ENCODE measurements at places on chromosomes 4 and X.

DNA sequence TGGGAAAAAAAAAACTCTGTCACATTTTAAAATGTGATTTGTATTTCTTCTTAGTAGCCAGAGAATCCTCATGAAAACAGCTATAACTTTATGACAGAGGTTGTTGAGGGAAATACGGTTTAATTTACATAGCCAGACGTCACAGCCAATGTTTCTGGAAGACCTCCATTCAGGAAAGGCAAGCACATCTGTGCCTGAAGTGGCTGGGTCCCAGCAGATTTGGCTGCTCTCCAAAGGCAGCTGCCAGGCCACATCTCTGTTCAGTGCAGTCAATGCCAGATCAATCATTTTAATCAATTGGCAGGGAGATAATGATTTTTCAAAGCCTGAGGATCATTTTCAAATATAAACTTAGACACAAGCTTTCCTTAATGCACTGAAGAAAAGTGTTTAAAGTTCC is 86.5 kb upstream of the ZIC3 start:
- no peak for DNase-seq

DNA sequence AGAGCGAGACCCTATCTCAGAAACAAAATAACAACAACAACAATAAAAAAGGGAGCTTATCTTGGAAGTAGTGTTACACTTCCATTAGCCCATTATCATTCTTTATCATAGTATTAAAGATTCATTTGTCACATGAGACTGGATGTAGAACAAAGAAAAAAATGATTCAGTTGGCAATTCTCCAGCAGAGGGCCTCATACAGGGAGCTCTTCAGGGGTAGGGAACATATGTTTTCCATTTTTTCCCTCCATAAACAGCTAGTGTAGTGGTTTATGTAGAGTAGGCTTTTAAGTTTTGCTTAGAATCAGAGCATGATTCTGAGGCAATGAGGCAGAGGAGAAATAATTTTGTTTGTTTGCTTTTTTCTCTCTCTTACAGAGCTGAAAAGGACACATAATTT is 5.8 kb downstream of the CPE start:
- no peak for DNase-seq

GRCh38 chr4:4843635-4844291 is 15.7 kb upstream of the MSX1 start:
- no peak for DNase-seq

GRCh38 chrX:93985344-93986307 is 311.6 kb downstream of the FAM133A start:
- no peak for DNase-seq

- DNase-seq = no peak
Measured at GRCh38 chr4:38563707-38564495, 100.1 kb upstream of the KLF3 start.

- DNase-seq = no peak
Measured at GRCh38 chr4:128707864-128708263, 101.6 kb upstream of the JADE1 start.

DNA sequence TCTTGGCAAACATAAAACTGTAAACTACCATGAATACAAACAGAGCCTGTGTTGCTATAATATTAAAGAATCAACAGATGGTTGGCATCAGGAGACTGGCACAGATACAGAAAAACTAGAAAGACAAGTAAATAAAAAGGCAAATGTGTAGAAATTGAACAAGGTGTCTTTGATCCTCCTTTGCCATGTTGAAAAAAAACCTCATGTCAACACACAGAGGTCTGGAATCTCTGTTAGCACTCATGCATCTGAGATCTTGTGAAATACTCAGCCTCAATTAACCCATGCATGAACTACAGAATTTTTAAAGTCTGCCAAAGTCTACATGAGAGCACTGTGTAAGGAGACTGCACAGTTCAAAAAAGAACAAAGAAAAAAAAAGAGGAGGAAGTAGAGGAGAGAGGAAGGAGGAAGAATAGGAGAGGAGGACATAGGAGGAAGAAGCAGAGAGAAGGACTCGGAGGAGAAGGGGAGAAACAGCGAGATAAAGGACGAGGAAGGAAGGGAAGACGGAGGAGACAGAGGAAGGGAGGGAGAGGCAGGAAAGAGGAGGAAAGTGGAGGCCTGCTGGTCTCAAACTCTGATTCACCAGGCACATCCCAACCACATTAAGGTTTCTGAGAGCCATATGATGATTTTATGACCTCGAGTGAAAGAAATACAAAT is 52.8 kb downstream of the PRDM5 start:
- DNase-seq = no peak

DNA sequence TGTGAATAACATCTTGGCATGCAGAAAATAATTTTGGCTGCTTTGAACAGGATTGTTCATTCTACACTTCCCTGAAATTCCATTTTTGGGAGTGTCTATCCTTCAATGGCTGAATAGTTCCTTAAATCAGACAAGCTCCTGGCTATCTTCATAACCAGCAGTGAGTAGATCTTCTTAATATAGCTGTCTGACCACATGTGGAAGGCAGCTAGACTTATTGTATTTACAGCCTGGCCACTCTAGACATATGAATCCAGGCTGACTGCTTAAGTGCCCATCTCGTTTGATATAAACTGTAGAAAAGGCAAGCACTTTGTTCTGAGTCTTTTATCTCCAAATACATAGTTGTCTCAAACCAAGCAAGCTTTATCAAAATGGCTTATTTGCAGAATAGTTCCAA is 40.0 kb downstream of the PWWP3B start:
- no peak for DNase-seq
